ENCODE measurements at places on chromosomes 6 and 20.

DNA sequence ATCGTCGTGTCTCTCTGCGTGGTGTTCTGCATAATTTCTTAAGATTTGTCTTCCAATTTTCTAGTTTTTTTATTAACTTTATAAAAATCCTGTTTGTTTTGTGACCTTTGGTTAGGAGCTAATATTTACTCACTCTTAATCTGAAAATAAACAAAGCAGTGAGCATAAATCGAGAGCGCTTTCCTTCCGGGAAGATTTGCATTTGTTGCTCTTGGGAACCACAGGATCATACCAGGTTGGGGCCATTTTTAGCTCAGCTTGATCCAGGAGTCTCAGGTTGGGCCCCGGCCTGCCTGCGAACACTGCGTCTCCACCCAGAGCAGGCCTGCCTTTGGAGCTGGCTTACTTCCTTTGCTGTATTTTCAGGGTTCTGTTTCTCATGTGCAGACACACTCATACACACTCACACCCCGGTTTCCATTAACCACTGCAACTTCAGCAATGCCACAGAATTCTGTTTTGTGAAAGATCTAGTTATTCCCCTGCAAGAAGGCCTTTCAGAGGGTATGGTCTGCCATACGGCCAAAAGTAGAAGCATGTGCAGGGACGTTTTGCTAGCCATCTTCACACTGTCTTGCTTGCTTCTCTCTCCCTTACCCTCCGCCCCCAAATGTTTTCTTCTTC is 17.3 kb downstream of the BPHL start:
- DNase-seq = no peak

DNA sequence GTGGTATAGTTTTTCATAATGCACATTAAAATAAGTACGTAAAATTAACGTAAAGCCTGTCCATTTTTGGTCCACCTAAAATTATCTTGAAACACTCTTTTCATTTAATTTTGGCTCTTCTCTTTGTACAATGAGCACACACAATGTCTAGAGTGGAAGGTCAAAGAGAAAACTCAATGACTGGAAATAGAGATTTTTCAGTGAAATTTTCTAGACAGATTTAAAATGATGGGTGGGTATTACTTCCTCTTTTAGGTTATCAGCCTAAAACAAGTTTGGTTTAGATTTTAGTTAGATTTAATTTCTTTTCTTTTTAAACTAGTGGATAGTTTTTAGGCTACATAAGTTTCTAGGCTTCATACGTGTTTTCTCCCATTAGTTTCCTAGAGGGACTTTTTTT is 24.9 kb downstream of the DSE start:
- no peak for DNase-seq

GRCh38 chr6:63787021-63787420 is 151.4 kb downstream of the PHF3 start:
- DNase-seq = no peak

- no peak for DNase-seq
Observed at GRCh38 chr20:64029293-64030117, 6.5 kb upstream of the C20orf204 start.

DNA sequence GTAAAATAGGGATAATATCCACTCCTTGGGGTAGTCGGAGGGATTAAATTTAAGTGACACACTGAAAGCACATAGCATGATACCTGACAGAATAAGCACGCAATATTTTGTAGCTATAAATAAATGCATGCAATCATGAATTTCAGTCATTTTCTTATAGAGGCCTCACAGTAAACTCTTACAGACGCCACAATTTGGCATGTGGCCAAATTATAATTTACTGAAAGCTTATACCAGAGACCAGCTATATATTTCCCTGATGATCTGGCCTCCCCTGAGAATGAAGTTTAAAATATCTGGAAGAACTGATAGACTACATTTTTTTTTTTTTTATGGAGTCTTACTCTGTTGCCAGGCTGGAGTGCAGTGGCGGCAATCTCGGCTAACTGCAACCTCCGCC is 40.9 kb downstream of the QRSL1 start:
- DNase-seq = no peak

GRCh38 chr6:154732538-154733182 is 556 bp upstream of the SCAF8 start:
- no peak for DNase-seq

DNA sequence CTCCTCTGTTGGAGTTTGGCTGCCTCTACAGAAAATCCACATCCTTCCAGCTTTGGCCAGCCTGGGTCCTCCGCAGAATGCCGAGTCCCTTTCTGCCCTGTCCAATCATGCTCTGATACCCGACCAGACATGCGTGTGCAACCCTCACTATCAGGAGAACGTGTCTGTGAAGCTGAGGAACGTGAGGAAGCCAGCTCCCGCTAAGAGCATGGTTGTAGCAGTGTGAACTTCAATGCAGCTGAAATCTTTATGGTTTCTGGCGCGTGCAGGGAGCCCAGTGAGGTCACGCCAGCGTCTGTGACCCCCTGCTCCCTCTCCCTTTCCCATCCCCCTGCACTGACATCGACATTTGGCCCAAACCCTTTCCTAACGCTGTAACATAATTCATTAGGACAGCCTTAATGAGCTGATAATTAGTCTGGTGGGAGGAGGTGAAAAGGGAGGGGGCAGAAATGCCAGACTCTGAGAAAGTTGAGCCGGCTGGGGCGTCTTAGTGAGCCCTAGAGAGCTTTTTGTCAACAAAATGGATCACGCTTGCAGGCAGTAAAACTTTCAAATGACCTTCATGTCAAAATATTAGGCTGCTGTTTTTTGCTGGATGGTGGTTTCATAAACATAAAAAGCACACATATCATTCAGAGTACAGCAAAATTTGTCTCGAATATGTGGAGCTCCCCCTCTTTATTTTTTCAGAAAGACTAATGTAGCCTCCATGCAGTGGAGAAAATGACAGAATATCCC is 423.3 kb downstream of the QKI start:
- DNase-seq = no peak

DNA sequence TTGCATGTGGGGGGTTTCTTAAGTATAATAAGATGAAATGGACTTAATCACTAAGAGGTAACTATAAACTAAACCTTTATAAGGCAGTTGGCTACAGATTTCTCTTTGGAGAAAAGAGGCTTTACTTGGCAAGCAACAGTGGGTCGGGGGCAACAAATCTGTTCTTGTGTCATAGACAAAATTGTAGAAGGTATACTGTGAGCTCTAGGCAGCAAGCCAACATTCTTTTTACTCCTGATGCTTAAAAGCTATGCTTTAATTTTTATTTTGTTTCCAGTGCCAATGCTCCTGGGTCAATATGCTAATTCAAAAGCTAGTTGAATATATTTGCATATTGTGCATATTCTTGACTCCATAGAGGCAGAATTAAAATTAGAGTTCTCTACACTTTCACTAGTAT is 495.4 kb downstream of the BTBD3 start:
- DNase-seq = no peak

GRCh38 chr20:42494290-42494689 is 695.4 kb downstream of the PTPRT start:
- DNase-seq = no peak

- no peak for DNase-seq
Observed at GRCh38 chr6:22765015-22765414, 195.6 kb downstream of the HDGFL1 start.

DNA sequence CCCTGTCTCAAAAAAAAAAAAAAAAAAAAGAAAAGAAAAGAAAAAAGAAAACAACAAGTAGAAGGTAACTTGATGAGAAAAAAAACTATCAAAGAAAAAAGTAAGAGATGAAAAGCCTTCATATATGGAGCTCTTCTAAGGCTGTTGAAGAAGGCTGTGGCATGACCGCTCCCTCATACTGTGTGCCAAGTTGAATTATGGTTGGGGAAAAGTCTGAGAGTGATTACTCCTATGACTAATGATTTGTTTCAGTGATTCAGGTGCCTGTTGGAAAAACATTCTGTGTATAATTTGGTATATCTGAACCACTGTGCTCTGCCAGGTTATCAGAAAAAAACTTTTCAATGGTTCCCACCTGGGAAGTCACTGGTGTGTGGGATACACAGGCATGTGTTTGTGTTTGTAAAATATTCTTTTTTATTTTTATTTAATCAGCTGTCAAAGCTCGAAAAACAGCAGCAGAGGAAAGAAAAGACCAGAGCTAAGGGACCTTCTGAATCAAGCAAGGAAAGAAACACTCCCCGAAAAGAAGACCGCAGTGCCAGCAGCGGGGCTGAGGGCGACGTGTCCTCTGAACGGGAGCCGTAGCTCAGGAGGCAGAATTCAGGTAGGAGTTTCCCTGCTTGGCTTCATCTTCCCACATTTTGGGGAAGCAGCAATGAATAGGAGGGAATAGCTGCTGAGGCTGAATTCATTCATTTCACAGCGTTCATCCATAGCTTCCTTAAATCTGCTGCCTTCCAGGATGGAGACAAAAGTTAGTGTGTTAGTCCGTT is 69.7 kb upstream of the SCP2D1 start:
- no peak for DNase-seq

DNA sequence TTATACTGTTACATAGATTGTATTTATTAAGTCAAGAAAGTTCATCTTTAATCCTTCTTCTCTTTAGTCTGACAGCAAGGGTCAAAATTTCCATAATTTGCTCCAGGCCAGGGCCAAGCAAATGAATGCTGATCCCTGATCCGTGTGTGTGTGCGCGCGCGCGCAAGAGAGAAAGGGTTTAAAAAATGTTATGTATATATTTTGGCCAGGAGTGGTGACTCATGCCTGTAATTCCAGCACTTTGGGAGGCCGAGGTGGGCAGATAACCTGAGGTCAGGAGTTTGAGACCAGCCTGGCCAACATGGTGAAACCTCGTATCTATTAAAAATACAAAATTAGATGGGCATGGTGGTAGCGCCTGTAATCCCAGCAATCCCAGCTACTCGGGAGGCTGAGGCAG is 61.7 kb downstream of the GTF2H5 start:
- no peak for DNase-seq
